ENCODE measurements at places on chromosomes 12 and 14.

DNA sequence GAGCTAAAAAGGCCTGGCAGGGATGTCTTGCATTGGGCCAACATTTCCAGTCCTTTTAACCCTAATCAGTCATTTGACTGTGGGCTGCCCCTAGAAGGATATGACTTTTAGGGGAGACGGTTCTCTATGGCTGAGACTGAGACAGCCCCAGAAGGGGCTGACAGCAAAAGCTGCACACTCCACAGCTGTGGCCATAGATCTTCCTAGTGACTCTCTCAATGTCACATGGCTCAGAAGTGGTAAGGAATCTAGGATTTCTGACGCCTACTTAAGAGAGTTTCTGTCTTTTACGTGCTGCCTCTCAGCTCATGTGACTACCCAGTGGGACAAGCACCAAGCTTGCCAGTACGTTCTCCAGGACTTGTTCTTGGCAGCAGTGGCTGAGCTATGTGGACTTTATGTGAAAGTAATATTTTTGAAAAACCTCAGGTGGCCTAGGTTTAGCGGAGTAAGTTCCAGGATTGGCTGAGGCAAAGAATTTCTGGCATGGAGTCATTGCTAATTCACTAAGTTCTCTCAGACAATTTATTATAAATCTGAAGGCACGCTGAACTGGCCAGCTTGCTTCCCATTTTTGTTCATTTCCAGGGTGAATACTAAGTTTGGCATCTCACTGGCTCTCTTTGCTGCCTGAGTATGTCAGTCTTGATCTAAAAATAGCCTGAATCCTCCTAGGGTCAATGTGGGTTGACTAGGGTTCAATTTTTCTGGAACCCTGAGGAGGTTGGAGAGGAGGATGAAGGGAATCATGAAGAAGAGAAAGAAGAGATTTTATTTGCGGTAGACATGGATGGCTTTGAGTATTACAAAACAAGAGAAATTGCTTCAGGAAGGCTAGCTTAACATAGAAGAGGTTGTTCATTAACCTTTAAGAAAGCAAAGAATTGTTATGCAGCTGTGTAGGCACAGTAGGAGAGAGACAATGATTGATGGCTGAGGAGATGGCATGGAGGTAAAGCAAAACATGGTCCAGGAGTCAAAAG is 271.8 kb downstream of the AEBP2 start:
- DNase-seq: no peak

DNA sequence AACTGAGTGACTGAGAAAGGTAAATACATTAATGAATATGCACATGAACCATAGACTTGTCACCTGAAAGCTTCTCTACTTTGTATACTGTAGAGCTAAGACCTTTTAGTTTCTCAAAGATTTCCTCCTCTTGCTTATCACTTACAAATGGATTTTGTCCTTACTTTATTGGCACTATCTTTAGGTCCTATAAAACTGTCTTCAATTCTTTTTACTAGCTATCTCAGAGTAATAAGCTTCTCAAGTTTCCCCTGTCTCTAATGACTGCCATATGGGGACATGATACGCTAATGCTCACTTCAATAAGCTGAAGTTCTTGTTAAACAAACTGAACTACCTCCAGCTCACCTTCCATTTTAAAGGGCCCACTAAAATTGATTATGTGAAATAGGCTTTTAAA is 468.2 kb upstream of the CCDC196 start:
- DNase-seq: no peak

DNA sequence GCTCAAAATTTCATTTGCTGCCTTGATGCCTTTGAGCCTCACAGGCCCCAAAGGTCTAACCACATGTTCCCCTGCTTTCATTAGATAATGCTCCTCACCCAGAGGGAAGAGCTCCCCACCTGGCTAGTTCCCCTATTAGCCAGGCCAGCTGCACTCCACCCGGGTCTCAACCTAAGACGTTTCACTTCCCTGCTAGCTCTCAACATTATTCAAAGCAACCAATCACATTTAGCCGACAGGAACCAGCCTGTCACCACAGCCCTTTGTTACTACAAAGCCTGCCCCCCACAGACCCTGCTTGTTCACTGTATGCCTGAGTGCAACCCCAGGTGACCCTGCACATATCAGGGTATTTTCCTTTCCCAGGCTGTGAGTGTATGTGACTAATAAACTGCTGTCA is 78.6 kb downstream of the SLC15A5 start:
- DNase-seq: no peak

DNA sequence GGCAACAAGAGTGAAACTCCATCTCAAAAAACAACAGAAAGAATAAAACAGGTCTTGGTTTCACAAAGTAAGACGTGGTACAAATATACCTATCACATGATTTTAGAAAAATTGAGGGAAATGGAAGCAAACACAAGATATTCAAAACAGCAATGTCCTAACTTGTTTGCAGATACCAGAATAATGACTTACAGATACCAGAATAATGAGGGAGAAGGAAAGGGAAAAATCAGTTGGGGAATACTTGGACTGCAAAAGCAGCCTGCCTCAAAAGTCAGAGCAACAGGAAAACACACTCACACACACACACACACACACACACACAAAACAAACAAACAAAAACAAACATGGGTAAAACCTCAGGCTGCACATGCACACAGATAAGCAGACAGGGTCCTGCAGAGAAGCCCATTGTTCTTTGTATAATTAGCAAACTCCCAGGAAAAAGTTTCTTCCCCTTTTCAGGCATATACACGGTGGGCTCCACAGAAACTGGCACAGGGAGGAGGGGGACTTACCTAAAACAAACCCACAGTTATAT is 65.7 kb upstream of the CAPRIN2 start:
- DNase-seq: no peak

GRCh38 chr12:52813885-52814709 is at the start of gene KRT4:
TSS of gene KRT4 (minus strand) at chr12:52814116. CDS start at chr12:52814058, 58 bp downstream.
- no peak for DNase-seq

DNA sequence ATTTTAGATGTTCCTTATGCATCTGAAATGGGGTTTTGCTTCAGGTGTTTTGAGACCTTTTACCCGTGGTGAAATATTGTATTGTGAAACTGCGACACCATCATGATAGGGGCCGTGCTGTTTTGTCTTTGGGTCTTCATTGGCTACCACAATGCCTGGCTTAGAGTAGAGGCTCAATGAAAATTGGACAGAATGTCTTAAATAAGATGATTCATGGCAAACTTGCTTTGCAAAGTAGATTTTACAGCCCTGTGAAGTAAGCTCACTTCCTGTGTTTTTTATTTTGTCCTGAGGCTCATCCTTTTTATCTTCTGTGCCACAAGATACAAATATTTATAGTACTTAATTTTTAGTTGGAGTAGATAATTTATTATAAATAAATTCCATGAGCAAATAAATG is 111.3 kb upstream of the FRMD6 start:
- DNase-seq: no peak

- DNase-seq: no peak
These were observed 196.6 kb upstream of the DIO3 start for GRCh38 chr14:101364503-101365328.

DNA sequence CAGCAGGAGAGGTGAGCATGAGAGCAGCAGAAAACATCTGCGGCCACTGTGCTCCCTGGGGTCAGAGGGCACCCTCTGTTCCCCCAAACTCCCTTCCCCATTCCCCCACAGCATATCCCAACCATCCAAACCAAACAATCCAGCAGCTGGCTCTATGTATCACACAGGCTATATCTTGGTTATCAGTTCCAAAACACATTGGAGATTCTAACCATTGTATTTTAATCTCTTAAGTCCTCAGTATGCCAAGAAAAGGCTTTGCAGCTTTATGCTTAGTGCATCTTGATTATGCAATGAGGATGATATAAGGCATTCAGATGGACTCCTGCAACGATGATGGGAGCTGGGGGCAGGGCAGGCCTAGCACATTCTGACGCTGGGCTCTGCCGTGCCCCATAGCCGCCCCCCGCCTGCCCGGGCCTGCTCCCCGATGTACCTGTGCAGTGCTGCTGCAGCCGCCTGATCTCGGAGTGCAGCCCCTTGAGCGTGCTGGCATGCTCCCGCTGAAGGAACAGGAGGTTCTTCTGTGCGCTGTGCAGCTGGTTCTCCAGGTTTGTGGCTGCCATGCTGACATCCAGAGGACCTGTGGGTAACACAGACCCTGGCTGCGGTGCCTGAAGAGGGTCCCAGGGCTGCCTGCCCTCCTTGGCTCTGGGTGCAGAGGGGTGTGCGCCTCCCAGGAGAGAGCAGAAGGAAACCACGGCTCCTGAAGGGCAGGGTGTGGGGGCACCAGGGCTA is 29.6 kb downstream of the CCDC92 start:
- DNase-seq: no peak

- DNase-seq: no peak
These were observed 398.5 kb downstream of the FSCB start for GRCh38 chr14:44108601-44109000.

DNA sequence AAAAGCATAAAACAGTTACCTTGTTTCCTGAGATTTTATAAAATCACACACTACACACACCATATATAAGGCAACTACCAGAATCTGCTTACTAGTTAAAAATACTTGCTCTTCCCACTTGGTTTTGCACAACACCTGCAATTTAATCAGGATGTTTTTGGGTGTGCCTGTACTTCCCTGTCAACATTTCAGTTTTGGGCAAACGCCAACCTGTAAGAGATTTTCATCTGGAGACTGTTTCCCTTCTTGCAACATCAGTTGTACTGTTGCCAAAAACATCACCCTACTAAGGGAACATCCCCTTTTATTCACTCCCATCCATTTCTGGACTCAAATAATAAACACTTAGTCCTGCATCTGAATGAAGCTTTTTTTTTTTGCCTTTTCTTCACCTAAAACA is 172.3 kb downstream of the DUSP6 start:
- no peak for DNase-seq

DNA sequence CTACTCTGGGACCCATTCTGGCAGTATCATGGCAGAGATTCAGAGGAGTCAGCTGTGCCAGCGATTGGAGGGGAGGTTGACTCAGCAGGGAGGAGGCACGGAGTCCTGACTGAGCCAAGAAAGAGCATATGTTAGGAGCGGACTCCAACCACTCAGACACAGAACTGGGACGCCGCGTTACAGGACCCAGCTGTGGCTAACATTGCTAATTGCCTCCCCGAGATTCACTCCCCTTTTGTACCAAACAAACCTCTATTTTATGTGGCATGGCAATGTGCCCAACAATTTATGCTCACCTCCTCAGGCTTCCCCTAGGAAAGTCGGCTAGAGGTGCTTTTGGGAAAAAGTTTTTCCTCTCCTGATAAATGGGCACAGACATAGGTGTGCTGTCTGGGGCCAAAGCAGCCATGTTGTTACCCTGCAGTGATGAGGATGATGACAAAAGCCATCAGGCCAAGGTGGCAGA is 15.2 kb upstream of the CLIP1 start:
- no peak for DNase-seq

DNA sequence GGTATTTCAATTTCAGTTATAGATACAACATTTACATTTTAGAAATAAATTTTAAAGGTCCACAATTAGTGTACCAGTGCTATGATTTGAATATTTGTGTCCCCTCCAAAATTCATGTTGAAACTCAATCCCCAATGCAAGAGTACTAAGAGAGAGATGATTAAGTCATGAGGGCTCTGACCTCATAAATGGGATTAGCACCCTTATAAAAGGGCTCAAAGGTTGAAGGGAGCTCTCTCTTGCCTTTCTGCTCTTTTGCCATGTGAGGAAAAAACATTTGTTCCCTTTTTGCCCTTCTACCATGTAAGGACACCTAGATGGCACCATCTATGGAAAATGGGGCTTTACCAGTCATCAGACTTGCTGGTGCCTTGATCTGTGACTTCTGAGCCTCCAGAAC is 25.8 kb upstream of the CNOT2 start:
- no peak for DNase-seq

- DNase-seq: no peak
These were observed 7.1 kb downstream of the TAPBPL start for GRCh38 chr12:6459004-6459337.

DNA sequence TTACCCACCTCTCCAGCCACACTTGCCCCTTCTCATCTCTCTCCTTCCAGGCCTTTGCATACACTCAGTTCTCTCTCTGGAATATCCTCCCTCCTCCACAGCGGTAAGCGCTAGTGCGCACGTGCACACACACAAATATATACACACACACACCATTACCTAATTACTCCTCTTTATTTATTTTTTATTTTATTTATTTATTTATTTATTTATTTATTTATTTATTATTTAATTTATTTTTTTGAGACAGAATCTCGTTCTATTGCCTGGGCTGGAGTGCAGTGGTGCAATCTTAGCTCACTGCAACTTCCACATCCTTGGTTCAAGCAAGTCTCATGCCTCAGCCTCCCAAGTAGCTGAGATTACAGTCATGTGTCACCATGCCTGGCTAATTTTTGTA is 11.7 kb downstream of the ASIC1 start:
- DNase-seq: no peak

- DNase-seq: no peak
These were observed 22.5 kb upstream of the PTGDR start for GRCh38 chr14:52244997-52245396.

All from 8988T (cell line).